ENCODE measurements at places on chromosomes 6 and 20.

- no peak for DNase-seq
Observed at GRCh38 chr6:167684276-167685104, 142.2 kb upstream of the AFDN start.

- peak; percentile 72 for DNase-seq
Observed at GRCh38 chr6:34150766-34151165, 4.9 kb upstream of the GRM4 start.

DNA sequence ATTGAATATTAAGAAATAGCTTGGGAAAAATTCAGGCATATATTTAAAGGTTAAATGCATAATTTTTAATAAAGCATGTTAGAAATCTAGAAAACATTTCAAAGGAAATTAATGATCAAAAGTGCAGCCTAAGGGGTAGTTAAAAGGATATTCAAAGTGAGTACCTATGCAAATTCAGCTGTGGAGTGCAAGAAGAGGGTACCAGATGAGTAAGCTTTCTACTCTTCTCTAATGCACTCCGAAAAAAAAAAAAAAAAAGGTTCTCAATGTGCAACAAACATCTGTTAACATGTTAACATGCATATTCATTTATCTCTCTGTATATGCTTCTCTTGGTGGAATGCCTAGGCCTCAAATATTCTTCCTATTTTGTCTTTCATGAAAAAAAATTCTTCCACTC lies 32.0 kb upstream of the KATNA1 start:
- DNase-seq: no peak

- no peak for DNase-seq
Observed at GRCh38 chr20:2136275-2136674, 34.6 kb downstream of the STK35 start.

DNA sequence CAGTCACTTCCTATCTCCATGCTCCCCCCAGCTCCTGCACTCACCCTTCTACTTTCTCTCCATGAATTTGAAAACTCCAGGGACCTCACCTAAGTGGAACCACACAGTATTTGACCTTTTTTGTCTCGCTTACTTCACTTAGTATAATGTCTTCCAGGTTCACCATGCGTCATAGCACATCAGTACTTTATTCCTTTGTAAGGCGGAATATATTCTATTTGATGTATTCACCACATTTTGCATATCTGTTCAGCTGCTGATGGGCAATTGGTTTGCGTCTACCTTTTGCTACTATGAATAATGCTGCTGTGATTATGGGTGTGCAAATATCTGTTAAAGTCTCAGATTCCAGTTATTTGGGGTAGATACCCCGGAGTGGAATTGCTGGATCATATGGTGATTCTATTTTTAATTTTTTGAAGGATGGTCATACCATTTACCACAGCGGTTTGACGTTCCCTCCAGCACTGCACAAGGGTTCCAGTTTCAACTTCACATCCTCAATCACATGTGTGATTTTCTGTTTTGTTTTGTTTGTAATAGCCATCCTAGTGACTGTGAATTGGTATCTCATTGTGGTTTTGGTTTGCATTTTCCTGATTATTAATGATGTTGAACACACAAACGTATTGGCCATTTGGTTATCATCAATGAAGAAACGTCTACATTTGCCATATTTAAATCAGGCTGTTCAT lies 20.3 kb upstream of the SYNDIG1 start:
- DNase-seq: no peak
